Astrocyte of the cerebellum (primary cell): ENCODE measurements at places on chromosomes 1 and 21.

GRCh38 chr1:53455364-53455991, 3.7 kb upstream of the DMRTB1 start:
- DNase-seq = no peak

DNA sequence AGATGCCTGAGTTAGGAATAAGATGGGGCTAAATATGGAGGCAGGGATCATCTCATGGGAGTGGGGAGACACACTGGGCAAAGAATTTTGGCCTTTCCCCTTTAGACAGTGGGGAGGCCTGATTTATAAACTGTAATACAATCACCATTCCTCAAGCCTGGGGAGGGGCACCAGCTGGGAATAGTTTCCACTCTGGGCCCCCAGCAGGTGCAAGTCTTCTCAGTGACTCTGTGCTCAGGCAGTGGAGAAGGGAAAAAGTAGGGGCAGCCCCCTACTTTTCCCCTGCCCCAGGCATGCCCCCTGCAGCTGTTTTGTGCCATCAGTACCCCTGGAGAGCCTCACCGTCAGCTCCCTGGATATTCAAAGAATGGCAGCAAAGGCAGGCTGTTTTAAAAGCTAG, 19.1 kb downstream of the COA7 start:
- DNase-seq = no peak

- no peak for DNase-seq
Measured at GRCh38 chr1:233993651-233994050, 89.2 kb downstream of the SLC35F3 start.

GRCh38 chr1:187920976-187921375, 1092.2 kb downstream of the PLA2G4A start:
- DNase-seq = no peak

DNA sequence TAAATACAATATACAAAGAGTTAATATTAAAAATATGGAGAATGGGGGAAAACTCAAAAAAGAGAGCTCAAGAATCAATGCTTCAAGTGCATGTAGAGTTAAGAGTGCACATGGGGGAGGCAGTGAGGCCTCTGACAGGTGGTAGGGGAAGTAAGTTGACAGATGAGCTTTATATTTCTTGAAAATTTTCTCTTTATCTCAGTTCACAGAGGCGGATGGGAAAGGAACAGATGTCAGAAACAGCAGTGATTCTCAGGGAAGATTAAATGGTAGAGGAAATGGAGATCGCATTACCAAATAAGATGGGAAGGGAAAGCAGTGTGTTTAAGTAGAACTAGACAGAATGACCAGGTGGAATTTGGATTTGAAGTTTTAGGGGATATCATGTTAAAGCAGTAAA, 200.1 kb upstream of the C1orf105 start:
- DNase-seq = no peak

GRCh38 chr21:42189860-42190485, 29.0 kb upstream of the ABCG1 start:
- no peak for DNase-seq

- no peak for DNase-seq
Measured at GRCh38 chr1:1005774-1006304, 5.9 kb upstream of the HES4 start.

GRCh38 chr1:178928041-178928440, 57.2 kb upstream of the ANGPTL1 start:
- DNase-seq = no peak

GRCh38 chr1:230595181-230595580, 47.1 kb upstream of the COG2 start:
- no peak for DNase-seq

GRCh38 chr1:55210990-55211801, 4.0 kb downstream of the USP24 start:
- DNase-seq = no peak

DNA sequence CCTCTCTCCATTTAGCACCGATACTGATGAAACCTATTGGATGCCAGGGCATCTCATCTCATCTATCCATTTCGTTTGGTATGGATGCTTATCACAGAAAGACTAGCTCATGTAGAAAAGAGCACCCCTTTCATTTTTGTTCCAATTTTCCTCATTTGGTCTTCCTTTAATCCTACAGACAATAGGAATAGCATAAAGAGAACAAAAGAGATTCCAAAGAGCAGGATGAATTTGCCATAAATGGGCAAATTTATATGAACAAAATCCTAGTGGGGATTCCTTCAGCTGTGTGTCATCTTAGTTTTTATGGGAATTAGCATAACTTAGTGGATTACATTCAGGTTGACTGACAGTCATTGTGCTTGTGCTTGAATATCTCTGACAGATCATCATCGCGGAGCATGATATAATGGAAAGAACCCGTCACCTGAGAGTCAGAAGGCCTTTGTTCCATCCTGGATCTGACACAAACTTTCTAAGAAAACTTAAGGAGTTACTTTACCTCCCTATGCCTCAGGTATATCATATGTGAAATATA, 777.5 kb upstream of the ADGRL2 start:
- DNase-seq = no peak

DNA sequence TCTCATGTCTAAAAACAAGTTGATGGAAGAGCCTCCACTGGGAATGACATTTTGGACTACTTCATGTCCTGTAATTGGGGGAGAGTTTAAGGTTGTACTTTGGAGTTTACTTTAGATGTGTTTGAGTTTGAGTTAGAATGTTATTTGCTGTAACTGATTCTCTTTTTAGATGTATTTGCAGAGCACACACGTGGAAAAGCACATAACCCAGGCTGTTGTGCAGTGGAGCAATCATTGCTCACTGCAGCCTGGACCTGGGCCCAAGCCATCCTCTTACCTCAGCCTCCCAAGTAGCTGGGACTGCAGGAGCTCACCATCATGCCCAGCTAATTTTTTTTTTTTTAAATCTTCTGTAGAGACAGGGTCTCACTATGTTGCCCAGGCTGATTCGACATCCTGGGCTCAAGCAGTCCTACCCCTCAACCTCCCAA, 36.7 kb upstream of the SH3D21 start:
- no peak for DNase-seq

DNA sequence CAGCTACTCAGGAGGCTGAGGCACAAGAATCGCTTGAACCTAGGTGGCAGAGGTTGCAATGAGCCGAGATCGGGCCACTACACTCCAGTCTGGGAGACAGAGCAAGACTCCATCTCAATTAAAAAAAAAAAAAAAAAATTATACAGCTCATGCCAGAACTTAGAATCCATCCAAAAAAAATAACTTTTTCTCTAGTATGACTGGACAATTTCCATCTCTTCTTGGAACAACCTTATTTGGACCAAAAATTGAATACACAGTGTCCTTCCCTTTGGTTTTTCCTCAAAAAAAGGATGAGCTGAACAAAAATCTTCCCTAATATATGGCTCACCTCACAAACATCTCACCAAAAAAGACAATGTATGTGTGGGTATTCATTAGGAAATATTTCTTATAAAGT, 73.7 kb downstream of the TOR3A start:
- no peak for DNase-seq

DNA sequence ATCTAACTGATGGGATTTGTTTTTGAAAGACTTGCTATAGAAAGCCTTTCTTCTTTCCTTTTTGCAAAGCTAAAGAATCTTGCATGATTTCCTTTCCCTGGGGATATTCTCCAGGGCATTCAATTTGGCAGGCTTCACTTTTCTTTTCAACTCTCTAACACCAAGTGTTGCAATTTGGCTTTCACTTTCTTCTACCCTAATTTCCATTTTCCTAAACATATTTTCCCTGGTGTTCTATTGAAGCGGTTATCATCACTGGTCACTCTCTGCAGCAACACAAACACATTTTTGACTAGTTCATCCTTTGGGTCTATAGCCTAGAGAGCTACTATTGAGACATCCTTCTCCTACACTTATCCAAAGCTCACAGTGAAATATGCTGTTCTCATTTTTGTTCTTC, 424.5 kb downstream of the NEGR1 start:
- peak; percentile 38 for DNase-seq

DNA sequence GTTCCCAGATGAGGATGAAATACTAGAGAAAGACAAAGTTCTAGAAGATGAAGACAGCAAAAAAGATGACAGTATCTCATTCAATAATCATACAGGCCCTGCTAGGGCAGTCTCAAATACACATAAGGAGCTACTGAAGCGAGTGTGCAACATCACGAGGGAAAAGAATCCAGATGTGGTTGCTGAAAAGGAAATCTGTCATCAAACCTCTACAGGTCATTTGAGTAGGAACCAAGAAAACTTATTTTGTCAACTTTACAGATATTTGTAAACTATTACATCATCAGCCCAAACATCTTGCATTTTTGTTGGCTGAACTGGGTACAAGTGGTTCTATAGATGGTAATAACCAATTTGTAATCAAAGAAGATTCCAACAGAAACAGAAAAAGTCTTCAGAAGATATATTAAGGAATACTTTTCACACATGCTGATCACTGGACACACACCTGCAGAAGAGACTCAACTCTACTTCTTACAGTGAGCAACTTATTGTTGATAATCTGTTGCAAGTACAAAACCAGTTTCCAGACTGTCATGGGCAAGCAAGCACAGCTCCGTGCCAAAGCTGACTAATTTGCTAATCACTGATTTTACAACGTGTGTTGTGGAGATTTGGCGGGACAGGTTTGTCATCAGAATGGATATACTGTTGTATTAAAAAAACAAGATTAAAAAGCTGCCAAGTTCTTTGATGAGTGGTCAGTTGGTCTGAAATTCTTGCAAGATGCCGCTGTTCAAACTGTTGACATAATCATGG, 42.1 kb downstream of the TRIM33 start:
- DNase-seq = no peak

GRCh38 chr21:44704636-44705001, 6.8 kb downstream of the TSPEAR start:
- DNase-seq = no peak

DNA sequence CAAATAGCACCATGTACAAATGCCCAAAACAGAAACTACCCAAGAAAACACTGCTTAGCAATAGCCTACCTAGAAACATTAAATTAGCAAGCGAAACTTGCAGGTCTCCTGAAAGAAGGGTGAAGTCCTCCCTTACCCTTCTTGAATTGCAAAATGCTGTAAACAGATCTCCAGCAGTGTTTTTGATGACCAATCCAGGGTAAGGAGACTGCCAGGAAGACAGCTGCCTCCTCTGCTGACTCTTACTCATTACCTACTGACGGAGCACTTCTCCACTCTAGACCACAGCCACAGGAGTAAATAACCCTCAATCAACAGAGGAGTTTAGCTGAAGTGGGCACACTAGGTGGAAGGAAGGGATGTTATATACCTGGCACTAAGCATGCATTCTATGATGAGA, 32.2 kb upstream of the GADD45A start:
- no peak for DNase-seq

DNA sequence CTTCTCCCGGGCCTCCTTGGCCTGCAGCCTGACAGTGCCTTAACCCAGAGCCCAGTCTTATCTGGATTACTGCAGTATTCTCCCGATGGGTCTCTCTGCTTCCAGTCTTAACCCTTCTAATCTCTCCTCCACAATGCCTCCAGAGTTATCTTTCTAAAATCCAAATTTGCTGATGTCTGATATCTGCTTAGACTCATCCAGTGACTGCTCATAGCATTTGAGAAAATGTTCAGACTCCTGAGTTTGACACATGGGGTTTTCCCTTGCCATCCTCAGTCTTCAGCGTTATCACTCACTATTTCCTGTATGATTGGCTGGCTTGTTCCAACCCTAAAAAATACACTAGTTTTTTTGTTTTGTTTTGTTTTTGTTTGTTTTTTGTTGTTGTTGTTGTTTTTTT, 102.0 kb downstream of the FMN2 start:
- no peak for DNase-seq

DNA sequence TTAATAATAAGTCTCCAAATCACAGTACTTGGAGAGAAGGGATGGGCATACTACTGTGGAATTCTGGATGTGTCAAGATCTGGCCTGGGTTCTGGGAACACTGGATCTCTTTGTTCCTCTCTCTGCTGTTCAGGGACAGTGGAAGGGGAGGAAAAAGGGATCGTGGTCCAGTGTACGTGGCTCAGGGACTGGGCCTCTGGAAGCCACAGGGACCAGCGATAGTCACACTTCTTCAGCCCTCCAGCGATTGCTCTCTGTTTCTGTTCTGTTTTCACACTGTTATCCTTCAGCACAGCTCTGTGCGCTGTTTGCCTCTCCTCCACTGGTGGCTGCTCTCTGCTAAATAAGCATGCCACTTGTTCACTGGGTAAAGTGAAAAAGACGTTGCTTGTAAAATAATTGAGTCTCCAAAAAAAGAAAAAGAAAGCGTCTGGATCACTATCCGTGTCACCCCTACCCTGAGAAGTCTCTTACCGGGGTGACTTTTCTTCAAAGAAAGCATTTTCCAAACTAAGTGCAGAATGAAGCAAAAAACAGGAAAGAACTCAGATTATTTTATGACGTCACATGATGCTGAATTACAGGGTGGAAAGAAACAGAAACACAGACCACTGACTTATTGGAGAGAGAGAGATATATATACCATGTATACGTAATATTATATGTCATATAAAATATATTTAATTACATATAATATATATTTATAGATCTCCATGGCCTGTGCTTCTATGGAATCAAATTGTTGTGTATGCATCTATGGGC, 279.4 kb downstream of the RGS7 start:
- no peak for DNase-seq

DNA sequence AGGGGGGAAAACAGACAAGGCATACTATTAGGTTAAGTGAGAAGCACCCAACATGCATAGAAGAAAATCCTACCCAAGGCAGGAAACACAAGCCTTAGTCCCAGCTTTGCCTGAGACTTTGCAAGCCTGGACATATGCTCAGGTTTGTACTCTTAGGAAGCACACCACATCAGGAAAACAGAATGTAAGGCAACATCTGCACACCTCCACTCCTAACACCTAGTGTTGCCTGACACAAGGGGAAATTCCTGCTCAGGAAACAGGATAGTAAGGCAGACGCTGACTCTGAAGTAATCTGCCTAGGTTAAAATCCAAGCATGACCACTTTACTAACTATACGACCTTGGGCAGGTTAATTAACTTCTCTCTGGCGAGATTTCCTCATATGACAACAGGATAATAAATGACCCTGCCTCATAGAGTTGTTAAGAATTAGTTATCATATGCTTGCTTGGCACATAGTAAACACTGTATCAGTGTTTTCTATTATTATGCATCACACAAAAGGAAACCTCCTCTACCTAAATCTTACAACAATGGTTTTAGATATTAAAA, 119.8 kb downstream of the ZZZ3 start:
- DNase-seq = no peak

- DNase-seq = no peak
Measured at GRCh38 chr1:90835661-90836344, 118.7 kb upstream of the BARHL2 start.

- DNase-seq = no peak
Measured at GRCh38 chr1:57311411-57311810, 112.4 kb downstream of the DAB1 start.
